ENCODE measurements at places on chromosomes 6 and 20.

DNA sequence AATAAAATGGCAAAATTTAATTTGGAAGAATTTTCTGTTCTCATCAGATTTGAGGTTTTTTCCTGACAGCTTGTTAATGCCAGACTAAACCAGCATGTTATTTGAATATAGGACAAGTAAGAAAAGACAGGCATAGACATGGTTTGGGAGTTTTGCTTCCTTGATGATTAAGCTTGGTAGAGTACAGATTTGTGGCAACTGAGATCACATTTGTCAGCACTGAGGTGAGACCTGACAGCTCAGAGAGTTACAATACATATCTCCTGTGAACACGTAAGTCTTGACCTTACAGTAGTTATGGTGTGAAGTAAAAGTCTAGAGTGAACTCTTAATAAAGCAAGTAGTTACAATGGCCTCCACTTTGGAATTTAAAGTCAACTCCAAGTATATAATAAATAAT is 34.5 kb downstream of the CENPW start:
- no peak for ATAC-seq

DNA sequence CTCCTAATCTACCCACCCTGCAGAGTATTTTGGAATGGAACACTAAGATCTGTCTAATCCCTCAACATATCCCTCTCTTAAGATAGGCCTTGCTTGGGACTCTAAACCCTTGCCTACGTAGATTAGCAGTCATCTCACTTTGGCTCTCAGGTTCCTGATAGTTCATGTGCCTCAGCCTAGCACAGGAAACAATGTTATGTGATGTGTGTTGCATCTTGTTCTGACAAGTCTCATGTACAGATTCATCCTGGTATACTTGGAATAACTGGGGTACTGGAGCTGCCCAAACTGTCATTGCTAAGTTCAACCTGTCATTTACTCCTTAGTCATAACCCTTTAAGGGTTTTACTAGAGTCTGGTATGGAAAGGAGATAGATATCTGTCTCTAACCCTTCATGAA is 34.1 kb downstream of the TREML1 start:
- no peak for ATAC-seq

DNA sequence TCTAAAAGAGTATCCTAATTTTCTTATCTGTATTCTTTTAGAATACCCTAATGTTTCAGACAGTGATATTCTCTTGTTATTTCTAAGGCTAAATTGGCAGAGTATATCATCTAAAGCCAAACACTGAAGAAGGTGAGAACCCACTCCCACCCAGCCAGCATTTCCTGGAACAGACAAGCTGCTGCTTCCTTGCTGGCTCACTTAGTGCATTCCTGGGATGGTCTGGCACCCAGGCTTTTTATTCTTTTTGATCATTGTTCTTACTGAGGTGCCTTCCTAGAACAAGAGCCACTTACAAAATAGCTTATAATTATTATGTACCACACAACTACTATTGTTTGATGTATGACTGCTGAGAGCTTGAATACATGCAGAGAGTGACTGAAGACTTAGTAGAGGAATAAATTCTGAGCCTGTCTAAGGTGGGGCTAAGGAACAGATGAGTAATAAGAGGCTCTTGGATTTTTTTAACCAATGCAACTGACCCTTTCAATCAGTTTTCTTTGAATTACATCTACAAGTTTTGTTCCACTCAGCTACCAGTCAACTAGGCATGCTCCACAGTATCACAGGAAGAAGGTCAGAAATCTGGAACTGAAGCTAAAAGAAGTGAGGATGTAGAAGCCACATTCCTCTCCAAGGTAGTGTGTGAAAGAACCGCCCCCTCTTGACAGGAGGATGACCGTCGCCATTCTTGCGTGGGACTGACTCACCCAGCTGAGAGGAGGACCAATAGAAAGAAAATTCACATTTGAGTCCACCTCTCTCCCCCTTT is 30.1 kb downstream of the PRPH2 start:
- peak; percentile 64 for ATAC-seq

DNA sequence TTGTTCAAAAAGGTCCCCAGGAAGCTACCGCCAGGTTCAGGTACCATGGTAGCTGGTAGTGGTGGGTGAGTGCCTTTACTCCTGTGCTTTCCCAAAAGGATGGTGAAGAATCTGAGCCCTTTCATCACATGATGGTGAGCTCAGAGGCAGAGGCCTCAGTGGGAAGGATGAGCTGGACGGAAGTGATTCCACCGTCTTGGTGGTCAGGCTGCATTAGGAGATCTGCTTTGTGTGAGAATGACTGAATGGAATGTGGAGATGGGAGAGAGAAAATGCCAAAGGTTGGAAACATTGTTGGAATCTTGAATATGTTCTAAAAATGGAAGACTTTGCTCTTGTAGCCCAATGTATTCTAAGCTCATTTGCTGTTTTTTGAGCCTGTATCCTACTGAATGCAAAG is 108.1 kb upstream of the SCP2D1 start:
- peak; percentile 99 for ATAC-seq

GRCh38 chr20:5652626-5653553 is 97.3 kb upstream of the SHLD1 start:
- ATAC-seq, result peak; percentile 40

DNA sequence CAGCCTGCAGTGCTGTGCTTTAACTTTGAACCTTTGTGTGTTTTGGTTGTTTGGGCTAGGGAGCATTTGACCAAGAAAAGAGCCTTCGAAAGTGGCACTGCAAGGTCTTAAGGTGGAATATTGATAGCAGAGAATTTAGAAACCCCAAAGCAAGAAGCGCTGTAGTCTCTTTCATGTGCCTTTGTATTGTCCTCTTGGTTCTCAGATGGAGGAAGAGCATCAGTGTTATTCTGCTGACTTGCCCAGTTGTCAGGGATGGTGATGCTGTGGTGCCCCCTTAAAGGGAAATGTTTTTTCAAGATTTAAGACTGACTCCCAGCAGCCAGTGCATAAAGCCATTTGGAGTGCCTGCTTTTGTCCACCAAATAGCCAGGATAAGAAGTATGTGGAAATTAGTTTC is 102.7 kb upstream of the INSM1 start:
- ATAC-seq, result no peak

- no peak for ATAC-seq
Observed at GRCh38 chr6:27568226-27568897, 95.5 kb upstream of the ZNF184 start.

DNA sequence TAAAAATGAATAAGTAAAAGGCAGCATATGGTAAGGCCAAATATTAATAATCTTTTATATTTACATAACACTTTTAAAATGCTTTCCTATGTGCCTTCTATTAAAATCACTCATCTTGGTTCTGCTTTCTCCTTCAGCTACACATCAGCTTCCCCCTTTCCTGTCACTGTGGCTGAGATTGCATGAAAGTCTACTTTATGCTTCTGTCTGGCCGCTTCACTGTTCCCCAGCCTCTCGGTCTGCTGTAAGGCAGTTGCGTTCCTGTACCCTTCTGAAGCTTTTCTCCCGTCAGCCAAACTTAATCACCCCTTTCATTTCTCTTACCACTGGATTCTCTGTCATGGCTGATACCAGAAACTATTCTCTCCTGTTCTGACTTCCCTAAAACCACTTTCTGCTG is 34.6 kb downstream of the SOX4 start:
- ATAC-seq, result no peak

DNA sequence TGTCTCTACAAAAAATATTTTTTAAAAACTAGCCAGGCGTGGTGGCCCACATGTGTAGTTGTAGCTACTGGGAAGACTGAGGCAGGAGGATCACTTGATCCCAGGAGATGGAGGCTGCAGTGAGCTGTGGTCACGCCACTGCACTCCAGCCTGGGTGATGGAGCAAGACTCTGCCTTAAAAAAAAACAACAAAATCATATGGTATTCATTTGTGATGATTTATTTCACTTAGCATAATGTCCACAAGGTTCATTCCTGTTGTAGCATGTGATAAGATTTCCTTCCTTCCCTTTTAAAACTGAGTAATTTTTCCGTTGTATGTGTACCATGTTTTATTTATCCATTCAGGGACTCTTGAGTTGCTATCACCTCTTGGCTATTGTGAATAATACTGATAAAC is 26.2 kb downstream of the TMEM170B start:
- no peak for ATAC-seq

- peak; percentile 85 for ATAC-seq
Observed at GRCh38 chr6:111361648-111362047, 121.4 kb downstream of the REV3L start.

- no peak for ATAC-seq
Observed at GRCh38 chr20:39800548-39800947, 838.4 kb downstream of the DHX35 start.

DNA sequence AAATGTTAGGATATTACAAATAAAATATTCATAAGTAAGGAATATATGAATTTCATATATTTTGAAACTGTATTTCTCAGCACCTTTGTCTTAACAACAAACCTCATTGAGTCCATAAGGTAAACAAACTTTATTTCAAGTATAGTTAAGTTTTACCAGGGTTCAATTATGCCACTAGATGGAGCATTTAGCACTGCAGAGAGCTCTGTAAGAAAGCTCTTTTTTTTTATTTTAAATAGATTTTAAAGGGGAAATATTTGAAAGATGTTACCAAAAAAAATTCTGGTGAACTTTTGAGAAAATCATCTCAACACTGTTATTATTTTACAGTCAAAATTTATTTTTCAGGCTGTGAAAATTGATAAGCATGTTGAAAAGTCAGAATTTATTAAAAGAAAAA is 955.2 kb upstream of the EYS start:
- no peak for ATAC-seq

DNA sequence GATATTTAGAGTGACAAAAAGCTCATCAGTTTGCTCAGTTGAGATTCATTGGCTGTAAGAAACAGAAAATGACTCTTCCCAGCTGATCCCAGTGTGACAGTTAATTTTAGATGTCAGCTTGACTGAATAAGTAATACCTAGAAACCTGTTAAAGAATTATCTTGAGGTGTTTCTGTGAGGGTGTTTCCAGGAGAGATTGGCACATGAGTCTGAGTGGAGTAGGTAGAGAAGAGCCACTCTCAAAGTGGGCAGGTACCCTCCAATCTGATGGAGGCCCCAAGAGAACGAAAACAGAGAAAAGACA is 200.8 kb upstream of the BTBD3 start:
- no peak for ATAC-seq

DNA sequence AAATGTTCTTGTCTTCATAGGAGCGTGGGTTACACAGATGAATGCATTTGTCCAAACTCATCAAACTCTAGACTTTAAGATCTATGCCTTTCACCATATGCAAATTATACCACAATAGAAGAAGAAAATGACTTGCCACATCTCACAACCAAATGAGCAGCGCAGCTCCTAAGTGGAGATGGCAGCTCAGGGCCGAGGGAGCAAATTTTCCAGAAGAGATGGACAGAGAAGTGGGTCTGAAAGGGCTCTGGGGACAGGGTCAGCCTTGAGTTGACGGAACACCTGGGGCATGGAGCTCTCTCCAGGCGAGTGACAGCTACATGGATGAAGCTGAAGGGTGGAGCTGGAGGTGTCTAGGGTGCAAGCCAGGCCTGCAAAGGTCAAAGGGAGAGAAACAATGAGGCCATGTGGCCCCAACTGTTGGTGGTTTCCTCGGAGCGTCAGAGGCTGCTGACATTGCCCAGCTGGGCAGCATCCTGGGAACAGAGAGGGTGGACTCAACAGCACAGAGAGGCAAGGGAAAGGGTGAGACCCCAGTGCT is 228.3 kb downstream of the NRN1 start:
- ATAC-seq, result no peak

DNA sequence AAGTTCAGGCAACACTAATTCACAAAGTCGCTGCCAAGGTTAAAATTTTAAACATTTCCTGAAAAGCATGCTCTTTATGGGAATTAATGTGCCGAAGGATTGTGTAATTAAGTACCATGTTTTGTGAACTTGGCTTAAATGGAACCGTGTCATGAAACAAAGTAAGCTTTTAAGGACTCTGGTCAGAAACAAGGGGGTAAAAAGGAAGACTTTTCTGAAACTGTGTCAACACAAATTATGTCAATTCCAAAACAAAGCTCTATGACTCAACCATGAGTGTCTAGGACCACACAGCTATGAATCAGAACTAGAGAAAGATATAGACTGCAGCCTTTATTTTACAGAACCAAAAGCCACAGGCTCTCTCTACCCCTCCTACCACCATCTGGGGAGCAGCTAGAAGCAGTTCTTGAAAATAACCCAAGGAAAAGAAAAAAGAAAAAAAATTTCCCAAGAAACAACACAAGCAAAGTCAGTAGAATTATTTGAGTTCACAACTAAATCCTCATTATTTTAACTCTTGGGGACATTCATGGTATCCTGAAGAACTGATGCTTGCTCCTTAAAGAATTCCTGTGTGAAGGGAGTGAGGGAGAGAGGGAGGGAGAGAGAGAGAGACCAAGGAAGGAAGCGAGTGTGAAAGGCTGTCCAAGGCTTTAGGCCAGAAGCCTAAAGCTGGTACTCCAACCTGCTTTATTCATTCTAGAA is 81.9 kb downstream of the ZMYND8 start:
- ATAC-seq, result peak; percentile 91

DNA sequence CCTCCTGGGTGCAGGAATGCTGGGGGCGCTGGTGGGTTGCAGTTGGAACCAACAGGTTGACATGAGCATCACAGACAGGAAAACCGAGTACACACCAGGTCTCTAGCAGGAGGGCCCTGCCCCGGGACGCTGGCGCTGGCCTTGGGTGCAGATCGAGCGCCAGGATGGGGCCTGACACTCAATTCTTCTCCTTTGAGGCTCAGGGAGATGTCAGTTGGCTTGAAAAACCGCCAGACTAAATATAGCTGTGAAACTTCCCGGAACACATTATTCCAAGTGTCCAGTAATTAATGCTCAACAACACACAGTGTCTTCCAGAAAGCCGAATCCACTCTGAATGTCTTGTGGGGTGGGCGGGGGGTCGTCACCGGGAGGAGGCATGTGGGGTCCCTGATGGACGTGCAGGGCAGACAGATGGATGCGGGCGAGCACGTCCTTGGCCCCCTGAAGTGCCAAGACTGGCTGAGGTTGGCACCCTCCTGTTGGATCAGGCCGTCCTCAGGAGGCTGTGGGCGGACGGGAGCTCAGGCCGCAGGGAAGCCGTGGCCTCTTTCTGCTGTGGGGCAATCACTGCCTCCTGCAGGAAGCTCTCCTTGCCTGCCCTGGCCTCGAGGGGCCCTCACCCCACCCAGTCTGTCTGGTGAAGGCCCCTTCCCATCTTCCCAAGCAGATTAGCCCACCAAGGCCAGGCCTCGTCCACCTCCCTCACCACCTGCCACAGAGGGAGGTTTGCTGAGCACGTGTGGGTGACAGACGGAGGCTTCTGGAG is 19.4 kb upstream of the GATA5 start:
- no peak for ATAC-seq

- no peak for ATAC-seq
Observed at GRCh38 chr6:99912657-99913056, 81.4 kb downstream of the MCHR2 start.

GRCh38 chr6:89058627-89059026 is 21.9 kb upstream of the PNRC1 start:
- ATAC-seq, result no peak

- ATAC-seq, result no peak
Observed at GRCh38 chr6:139240161-139241010, 51.4 kb downstream of the TXLNB start.

DNA sequence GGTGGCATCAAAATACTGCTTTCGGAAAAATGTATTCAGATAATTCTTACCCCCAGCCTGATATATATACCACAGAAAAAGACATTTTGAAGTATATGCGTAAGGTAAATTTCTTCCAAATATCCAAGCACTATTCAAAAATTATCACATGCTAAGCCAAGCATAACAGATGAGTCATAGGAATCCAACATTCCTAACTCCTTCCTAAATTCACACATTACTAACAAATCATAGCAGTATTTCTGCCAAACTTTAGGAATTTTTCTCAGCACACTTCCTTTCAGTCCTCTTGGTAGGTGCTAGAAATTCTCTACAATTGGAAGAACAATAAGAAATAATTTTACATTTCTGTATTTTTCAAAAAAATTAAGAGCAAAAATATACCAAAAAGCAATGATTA is 417.5 kb downstream of the EYS start:
- no peak for ATAC-seq

GRCh38 chr6:122758927-122759334 is 20.6 kb upstream of the FABP7 start:
- no peak for ATAC-seq

All from SK-N-SH treated with all-trans-retinoic acid at 6 μM for 48 hours (cell line).